ENCODE measurements at places on chromosomes 2 and 18.

DNA sequence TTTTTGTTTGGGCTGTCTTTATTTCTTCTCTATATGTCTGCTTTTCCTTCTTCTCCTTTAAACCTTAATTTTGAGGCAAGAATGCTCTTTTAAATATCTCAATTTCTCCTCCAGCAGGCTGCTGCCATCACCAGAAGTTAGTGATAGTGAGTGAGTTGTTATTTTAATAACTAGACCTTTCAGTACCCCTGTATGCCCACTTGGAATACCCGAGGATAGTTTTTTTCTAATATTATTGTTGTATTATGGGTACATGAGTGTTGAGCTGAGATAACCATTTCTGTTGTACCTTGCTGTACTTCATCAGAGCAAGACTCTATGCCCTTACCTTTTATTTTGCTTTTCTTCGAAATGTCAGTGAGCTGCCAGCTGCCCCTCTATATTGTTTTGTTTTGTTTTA, 50.1 kb downstream of the PPM1B start:
- no peak for DNase-seq

GRCh38 chr18:13813271-13813849, 10.6 kb upstream of the MC5R start:
- DNase-seq = peak; percentile 69

DNA sequence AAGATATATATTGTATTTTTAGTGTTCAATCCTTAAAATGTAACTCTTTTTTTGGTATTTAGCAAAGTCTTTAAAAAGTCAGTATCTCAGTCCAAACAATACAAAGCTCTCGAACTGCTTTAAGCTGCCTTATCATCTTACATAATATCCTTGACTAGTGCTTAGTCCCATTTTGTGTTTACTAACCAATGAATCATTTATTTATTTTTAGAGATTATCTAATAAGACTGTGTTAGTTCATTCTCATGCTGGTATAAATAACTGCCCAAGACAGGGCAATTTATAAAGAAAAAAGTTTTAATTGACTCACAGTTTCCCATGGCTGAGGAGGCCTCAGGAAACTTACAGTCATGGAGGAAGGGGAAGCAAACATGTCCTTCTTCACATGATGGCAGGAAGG, 248.3 kb upstream of the KYNU start:
- DNase-seq = no peak

- no peak for DNase-seq
Observed at GRCh38 chr18:484749-485464, 15.6 kb downstream of the COLEC12 start.

GRCh38 chr2:234099266-234099665, 48.8 kb downstream of the SPP2 start:
- DNase-seq = no peak

- DNase-seq = no peak
Observed at GRCh38 chr2:120908314-120908975, 172.8 kb downstream of the GLI2 start.

- DNase-seq = no peak
Observed at GRCh38 chr2:27954771-27955383, 64.3 kb downstream of the BABAM2 start.

DNA sequence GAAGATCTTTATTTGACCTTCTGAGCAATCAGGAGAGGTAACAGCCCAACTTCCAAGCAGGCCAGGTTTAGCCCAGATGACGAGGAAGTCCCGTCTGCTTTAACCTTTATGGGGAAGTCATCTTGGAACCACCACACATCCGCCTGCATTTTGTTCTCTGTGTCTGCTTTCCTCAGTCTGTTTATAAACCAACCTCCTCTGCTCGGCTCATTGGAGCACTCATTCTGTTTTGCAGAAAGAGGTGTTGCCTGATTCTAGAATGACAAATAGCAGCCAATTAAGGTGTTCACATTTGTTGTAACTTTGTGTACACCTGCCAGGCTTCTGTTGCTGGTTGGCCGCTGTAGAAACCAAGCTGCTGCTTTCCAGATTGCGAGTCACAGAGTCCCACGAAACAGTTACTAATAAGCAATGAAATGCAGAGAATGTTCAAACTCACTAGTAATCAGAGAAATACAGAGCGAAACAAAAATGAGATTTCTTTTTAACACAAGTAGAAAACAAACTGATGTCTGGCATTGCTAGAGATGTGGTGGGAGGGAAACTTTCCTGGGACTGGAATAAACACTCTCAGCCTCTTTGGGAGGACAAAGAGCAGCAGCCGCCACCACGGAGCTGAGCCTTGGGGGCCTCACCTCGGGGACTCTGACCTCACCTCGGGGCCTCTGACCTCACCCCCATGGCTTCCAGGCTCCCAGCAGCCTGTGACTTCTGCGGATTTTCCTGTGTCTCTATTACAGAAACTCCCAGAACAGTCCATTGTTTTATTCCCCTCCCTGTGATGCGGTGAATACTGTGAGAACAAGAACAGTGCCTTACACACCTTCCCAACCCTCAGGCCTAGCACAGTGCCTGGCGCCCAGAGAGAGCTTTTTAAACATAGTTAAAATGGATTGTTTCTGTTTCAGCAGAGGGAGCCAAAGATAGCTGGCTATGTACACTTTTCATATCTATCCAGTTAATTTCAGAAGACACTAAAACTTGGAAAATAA, 64.0 kb downstream of the MBP start:
- DNase-seq = no peak

DNA sequence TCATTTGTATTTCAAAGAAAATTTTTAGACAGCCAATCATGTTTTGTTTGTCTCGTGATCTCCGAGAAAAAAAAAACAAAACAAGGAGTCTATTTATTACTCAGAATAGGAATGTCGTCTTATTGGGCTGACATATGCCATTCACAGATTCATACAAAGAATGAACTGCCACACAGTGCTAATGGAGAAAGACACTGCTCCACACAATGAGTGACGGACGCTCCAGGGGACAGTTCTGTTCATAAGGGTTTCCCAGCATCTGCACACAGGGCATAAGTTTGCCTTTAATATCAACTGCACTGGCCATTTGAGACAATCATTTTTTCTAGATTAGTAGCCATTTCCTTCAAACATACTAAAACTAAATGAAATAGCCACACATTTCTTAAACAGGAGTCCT, 3.4 kb downstream of the SERTAD2 start:
- no peak for DNase-seq

DNA sequence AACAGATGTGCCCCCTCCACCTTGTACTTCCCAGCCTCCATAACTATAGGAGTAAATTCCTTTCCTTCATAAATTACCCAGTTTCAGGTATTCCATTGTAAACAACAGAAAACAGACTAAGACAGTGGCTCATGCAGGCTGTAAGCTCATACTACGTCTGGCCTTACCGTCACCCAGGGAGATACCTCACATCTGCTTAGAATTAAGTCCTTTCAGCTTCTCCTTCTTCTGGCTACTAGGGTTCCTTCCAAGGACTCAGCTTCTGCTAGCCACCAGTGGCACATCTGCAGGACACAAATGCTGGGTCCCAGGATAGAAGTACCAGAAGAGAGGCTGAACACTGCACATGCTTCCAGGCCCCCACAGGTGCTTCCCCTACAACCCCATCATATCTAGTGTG, 22.4 kb upstream of the FEZ2 start:
- no peak for DNase-seq

DNA sequence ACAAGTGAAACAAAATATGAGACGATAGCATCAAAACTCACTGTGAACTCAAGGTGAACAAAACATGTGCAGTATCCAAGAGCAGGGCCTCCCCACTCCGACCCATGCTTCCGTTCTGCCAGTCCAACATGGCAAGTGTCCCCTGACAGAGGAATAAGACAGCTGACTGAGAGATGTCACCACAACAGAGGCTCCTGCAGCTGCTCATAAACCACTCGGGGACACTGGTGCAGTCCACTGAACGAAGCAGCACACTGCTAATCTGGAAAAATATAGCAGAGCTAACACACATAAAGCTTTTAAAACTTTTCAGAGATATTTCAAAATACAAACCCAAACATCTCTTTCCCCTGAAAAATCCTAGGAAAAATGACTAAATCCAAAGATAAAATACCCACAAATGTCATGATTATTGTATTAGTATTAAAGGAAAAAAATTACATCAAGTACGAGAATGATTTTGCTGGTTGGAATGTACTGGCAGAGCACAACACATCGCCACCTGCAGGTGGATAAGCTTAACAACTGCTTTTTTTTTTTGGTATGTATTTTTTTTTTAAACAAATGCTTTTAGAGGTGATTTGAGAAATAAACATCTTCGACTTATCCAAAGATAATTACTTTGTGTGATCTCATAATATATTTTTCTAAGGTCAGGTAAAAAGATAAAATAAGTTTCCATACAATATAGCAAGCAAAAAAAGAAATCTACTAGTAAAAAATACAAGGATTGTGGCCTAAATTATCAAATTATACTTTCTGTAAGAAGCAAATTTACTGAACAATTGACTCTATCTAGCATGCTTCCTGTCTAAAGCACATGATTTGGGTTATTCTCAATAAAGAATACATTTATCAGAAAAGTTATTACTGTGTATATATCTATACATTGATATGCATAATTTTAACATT, 18.6 kb downstream of the THADA start:
- no peak for DNase-seq

- no peak for DNase-seq
Observed at GRCh38 chr2:185219981-185220380, 518.6 kb upstream of the FSIP2 start.

DNA sequence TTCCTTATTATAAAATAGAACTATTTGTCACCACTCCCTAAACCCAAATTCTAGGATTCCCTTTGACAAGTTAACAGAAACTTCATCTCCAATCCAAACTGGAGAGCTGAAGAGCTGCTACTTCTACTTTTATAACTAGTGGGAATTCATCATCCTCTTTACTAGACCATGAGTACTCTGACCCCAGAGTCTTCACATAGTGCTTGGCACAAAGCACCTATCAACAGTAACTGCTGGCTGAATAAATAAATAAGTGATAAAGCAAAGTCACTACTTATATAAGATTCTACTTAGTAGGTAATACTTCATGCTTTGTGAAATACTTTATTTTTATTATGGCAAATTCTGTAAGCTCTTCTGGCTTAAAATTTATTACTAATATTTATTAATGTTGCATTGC, 49.5 kb downstream of the DARS1 start:
- no peak for DNase-seq

DNA sequence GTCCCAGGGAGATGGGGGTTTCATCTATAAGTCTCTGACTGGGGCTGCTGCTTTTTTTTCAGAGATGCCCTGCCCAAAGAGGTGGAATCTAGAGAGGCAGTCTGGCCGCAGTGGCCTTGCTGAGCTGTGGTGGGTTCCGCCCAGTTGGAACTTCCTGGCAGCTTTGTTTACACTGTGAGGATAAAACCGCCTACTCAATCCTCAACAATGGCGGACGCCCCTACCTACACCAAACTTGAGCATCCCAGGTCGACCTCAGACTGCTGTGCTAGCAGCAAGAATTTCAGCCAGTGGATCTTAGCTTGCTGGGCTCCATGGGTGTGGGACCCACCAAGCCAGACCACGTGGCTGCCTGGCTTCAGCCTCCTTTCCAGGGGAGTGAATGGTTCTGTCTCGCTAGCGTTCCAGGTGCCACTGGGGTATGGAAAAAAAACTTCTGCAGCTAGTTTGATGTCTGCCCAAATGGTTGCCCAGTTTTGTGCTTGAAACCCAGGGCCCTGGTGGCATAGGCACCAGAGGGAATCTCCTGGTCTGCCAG, 152.6 kb upstream of the CYP26B1 start:
- no peak for DNase-seq

GRCh38 chr2:192194866-192195547, at the start of gene TMEFF2:
TSS of gene TMEFF2 (minus strand) at chr2:192194933. CDS start at chr2:192194524, 409 bp downstream.
- DNase-seq = peak; percentile 100

DNA sequence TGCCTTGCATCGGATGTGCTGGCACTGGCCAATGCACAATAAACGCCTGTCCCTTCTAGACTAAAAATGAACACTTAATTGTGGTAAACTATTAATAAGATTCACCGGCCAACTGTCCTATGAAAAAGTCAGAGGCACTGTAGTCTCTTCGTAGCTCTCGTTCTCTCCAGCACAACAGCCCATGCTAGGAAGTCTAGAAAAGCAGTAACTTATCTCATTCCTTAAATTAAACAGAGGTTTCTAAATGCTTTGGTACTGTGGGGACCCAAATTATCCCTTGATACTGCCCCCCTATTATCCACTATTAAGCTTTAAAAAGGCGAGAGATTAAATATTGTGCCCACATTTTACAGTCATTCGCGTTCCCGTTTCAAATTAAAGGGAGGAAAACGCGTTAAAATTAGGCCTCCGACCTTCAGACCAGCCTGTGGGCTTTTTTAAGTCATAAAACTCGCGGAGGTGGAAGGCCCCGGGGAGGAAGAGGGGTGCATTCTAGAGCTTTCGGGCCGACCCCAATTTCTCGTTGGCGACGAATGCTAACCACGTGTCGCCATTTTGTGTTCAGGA, 1.5 kb upstream of the PCBP1 start:
- no peak for DNase-seq

- no peak for DNase-seq
Observed at GRCh38 chr18:46060359-46060841, 11.7 kb downstream of the PSTPIP2 start.

DNA sequence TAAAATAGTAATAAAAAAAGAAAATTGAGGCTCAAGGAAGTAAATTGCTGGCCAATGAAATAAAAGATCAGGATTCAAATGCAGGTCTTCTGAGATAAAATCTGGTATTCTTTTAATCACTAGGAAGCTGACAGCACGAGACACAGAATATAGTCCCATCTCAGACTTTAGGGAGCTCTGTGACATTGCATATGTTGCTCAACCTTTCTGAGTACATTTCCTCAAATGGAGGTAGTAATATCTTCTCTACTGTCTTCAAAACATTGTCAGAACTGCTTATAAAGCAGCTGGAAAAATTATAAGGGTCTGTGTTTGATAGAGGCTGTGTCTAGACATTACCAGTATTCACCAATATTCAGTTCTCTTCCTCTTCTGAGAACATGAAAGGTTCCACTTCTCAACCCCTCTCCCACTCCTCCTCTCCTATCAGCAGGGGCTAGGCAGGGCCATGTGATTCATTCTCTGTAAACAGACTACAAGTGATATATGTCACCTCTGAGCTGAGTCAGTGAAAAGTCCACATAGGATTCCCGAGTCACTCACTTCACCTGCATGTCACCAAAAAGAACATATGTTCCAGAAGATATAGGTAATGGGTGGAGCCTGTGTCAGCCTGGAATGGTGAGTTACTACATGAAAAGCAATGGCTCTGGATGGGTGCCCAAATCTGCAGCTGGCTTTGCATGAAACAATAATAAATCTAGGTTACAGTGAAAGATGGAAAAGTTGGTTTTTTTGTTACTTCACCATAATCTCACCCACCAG, 7.1 kb downstream of the KCNE4 start:
- no peak for DNase-seq
